Foreskin melanocyte (primary cell): ENCODE measurements at places on chromosomes 2 and 18.

GRCh38 chr2:69366-70344 is 23.4 kb upstream of the FAM110C start:
- DNase-seq = no peak

DNA sequence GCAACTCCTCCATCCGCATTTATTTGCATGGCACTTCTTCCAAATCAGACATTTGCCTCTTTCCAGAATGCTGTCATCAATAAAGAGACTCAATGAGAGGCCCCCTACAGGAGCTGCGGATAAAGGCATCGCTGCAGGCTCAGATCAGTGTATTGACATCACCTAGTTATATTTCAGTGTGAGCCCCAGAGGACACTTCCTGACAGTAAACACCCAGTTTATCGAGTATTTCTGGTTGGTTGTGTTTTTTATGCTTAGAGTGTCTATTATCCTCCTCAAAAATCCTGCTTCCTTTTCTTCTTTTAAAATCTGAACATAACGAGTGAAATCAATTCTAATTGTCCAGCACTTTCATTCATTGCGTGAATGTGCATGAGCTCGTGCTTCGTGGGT is 38.8 kb downstream of the NRP2 start:
- peak; percentile 63 for DNase-seq

GRCh38 chr2:36594849-36595248 is 3.1 kb downstream of the FEZ2 start:
- DNase-seq = no peak

GRCh38 chr2:222518570-222519381 is 94.4 kb downstream of the SGPP2 start:
- no peak for DNase-seq

- DNase-seq = no peak
These were observed 1.4 kb downstream of the CAD start for GRCh38 chr2:27218614-27219013.

GRCh38 chr2:179218848-179219594 is 45.6 kb downstream of the SESTD1 start:
- peak; percentile 70 for DNase-seq

DNA sequence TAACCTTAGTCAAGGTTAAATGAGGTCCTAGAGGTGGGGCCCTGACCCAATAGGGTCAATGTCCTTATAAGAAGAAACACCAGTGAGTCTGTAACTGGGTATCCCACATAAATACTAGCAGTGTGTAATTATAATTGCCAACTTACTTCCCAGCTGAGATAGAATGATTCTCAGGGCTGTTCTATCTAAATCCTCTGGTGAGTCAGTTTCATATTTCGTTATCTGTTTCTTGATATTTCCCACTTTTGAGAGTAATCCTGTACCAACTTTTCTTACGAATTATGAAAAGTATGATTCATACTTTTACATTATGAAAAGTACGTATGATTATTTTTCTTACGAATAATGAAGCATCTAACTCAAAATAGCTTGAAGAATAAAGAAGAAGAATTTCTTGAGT is 546.8 kb upstream of the NETO1 start:
- DNase-seq = no peak

DNA sequence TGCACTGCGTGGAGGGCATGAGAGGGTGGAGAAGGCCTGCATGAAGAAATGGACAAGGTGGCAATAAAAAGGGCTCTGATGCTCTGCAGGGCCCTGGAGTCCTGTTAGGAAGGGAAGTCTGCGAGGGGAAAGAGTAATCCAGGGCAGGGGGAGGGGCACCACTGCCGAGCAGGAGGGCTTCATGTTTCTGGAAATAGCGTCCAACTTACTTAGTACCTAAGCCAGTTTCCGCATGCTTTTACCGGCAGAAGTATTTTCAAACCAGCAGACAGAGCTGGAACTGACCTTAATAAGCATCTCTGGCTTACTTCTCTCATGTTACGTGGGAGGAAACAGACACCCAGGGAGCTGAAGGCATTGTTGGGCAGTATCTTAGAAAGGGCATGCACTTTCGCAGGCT is 156.7 kb downstream of the GALNT14 start:
- no peak for DNase-seq

GRCh38 chr18:3458378-3458777 is 8.4 kb downstream of the TGIF1 start:
- DNase-seq = peak; percentile 70

GRCh38 chr2:150697596-150697995 is 210.1 kb upstream of the RND3 start:
- DNase-seq = no peak

DNA sequence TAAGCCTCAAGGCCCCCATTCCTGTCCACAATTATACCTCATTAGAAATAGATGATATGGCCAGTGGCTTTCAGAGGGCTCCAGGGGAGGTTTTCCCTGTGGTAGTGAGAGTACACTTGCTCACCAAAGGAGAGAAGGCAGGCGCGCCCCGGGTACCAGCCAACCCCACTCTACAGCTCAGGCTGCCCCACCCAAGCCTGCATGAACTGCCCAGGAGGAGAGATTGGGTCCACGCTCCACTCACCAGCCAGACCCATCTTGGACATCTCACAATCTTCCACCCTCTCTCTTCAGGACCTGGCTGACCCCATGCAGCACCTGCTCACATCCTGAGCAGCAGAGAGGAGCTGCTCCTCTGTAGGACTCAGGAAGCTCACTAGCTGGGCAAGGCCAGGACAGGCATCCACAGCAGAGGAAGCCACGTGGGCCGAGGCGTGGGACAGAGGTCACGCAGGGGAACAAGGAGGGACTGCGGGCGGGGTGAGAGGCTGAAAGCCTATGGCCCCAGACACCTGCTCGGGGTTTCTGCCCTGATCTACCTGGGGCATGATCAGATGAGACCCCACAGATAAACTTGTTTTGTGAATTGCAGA is 53.9 kb upstream of the GLI2 start:
- DNase-seq = no peak

- DNase-seq = peak; percentile 41
These were observed 436.2 kb downstream of the SUCLG1 start for GRCh38 chr2:84022810-84023431.

DNA sequence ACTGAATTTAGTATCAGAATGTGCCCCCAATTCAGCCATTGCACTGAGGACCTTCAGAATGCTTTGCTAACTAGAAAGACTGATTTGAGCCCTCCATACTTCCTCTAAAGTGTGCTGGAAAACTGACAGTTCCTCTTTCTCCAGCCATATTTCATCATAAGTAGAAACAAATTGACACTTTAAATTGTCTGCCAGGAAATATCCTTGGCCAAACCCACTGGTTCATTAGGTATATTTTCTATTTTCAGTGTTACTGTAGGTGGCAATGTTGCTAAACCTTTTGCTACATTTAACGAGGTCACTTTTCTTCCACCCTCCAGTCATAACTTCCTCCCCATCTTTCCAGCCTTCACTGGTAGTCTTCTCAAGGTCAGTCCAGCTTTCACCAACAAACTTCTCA is 21.5 kb downstream of the SP5 start:
- DNase-seq = no peak
